ENCODE measurements at places on chromosomes 5 and 9.

DNA sequence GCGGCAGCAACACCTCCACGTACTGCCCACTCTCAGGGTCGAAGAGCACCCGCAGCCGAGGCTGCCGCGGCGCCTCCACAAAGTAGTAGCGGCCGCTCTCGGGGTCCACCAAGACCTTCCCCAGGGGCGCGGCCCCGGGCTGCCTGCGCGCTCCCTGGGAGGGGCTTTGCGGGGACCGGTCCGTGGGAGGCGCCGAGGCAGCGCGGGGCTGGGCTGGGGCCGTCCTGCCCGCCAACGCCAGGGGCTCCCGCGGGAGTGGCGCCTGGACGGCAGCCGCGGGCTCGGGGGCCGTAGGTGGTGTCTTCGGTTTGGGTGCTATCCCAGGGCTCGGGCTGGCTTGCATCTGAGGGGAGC, 2.6 kb upstream of the MZB1 start:
- DNase-seq: no peak

DNA sequence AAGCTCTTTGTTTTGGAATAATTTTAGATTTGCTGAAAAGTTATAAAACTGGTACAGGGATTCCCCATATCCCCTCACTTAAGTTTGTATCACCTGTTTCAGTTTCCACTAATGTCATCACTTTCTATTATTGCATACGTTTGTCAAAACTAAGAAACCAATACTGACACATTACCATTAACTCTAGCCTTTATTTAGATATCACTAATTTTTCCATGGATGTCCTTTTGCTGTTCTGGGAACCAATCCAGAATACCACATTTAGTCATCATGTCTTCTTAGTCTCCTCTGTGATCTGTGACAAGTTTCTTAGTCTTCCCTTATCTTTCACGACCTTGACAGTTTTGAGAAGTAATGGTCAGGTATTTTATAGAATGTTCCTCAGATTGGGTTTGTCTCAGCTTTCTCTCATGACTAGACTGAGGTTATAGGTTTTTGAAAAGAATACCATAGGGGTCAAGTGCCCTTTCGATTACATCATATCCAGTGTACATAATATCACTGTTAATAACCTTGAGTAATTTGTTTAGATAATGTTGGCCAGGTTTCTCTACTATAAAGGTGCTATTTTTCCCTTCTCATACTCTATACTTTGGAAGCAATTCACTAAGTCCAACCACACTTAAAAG, 51.9 kb upstream of the NMUR2 start:
- no peak for DNase-seq

DNA sequence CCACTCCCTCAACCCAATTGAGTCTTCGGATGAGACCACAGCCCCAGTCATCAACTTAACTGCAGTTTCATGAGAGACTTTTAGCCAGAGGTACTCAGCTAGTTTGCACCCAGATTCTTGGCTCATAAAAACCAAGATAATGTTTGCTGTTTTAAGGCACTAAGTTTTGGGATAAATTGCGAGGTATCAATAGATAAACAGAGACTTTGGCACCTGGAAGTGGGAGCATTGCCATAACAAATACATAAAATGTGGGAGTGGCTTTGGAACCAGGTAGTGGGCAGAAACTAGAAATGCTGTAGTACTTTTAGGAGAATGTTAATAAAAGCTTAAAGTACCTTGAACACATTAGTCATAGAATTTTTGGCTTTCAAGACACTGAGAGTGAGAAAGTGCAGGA, 439.8 kb downstream of the SH3GL2 start:
- no peak for DNase-seq

GRCh38 chr9:76459694-76460635, 983 bp downstream of the GCNT1 start:
- peak; percentile 55 for DNase-seq

- no peak for DNase-seq
Observed at GRCh38 chr5:168314735-168315411, 23.4 kb downstream of the WWC1 start.

GRCh38 chr9:78605041-78606000, 308.4 kb downstream of the PSAT1 start:
- no peak for DNase-seq

DNA sequence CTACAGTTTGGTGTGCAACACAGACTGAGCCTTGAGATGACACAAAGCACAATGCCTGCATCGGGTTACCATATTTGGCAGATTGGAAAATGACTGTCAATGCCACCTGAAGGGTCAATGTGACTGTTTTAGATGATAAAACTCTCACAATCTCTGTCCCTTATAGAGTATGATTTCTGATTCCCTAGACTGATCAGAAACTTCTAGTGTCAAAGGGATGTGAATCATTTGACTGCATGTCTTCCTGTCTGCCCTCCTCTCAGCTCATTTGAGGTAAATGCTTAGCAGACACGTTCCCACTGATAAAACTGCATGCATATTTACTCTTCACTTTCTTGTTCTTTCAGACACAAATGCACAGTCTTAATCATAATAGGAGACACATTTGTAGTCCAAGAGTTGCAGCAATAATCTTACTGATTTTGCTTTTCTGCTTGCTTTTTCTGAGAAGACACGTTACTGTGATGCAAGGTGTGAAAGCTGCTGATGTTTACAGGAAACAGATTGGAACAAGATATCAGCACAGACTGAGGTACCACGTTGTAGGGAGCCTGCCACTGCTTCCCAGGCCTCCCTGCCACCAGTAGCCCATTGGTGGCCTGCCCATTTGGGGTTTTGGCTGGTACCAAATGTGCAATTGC, 77.8 kb downstream of the GCNT4 start:
- no peak for DNase-seq

DNA sequence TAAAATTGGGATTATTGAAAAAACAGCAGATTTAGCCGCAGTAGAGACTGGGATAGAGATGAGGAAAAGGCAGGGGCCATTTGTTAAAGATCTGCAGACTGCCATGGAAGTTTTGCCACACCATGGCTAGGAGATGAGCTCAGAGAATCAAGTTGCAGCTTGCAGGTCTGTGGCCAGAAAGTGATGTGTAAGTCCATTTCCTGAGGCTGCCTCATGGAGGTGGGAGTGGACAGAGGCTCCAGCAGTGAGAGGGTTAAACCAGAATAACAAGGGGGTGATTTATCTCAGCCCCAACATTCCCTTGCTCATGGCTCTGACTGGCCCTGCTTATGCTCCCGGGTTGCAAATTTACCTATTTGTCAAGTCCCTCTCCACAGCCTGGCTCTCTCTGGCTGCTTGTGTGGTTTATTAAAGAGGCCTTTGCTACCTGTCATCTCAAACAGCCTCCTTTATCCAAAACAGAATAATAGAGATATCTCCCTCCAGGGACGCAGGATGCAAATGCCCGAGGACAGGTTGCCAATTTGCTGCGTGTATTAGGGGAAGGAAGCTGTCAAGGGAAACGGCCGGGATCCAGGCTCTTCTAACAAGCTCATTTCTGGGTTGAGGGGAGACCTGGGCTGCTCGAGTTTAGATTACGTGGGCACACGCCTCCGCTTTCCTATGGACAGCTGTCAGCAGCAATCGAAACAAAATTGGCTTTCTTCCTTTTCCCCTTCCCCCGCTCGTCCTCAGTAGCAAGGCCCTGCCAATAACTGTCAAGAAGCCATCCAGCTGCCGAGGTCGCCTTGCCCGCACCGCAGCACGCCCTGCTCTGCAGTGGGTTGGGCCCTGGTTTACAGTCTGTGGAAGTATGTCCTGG, 72.8 kb upstream of the PITX1 start:
- no peak for DNase-seq

GRCh38 chr9:116002181-116002580, 151.4 kb upstream of the PAPPA start:
- no peak for DNase-seq

Measured in suppressor macrophage treated with lipopolysaccharide for 4 hours (primary cell).